ENCODE measurements at places on chromosomes 2 and 18. TPM values are rescaled to one million over a fixed set of nuclear protein-coding genes. Genes with fewer than 3 reads are reported as not detected.

MC4R gene
- total RNA-seq = not detected

CD207 gene
- total RNA-seq = not detected

UGT1A8 gene
- not detected for total RNA-seq

FAM237A gene
- total RNA-seq = not detected

DSG4 gene
- not detected for total RNA-seq

WNT6 gene
- 1.1 TPM for total RNA-seq

PECR gene
- total RNA-seq = 9.4 TPM

CCDC68 gene
- total RNA-seq = 0.43 TPM

ACVR1C gene
- not detected for total RNA-seq

SERPINB4 gene
- total RNA-seq = not detected

All from placental epithelial cell (primary cell).